ENCODE measurements at places on chromosomes 7 and 10.
A peak's percentile ranks its signal among the peaks of the same experiment; 100 is the strongest.

- DNase-seq = no peak
These were observed 101.6 kb downstream of the DYNC2I1 start for GRCh38 chr7:158957921-158958491.

DNA sequence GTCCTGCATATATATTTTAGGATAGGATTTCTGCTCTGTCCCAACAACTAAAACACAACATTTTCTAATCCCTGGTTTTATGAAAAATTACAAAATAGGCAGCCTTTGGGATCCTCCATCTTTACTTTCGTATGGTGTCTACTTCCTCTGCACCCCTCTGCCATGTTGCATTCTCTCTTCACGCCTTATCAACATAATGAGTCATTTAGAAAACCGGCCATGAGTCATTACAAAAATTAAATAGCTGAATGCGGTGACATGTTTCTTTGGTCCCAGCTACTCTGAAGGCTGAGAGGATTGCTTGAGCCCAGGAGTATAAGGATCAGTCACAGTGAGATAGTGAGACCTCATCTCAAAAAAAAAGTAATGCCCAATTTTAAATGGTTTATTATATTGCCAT lies 148.1 kb upstream of the CELF2 start:
- no peak for DNase-seq

- no peak for DNase-seq
These were observed 635.4 kb upstream of the PFKP start for GRCh38 chr10:2431961-2432360.

DNA sequence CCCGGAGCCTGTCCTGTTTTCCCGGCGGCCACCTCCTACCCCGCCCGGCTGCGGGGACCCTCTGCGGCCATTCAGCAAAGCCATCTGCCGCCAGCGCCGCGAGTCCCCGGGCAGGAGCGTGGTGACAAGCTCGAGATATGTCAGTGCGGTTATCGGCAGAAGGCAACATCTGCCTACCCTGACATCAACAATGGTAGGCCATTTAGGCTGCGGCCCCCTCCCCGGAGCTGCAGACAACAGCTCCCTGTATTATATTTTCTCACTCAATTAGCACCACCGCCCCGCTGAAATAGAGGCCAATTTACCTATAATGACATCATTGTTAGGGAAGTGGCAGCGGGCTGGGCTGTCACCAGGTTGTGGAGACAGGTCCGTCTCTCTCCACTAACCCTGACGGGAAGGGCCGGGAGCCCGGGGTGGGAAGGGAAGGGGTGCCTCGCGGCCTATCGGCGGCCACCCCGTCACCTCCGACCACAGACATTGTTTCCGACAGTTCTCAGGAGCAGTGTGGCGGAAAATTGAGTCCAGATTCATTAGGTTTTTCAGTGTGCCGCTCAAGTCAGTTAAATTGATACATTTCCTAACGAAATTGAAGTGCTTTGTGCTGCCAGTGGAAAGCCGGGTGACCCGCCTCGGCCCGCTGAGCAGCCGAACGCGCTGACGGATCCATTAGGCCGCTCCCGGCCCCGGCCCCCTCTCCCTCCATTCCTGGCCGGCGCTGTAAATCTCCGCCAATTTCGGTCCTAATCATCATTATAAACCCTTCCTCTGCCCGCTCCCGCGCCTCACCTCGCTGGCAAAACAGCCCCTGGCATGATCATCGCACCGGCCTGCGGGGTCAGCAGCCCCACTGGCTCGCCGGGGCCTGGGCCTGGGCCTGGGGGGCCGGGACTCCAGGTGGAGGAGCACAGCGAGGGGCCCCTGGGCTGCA lies 43.0 kb downstream of the UNCX start:
- DNase-seq = no peak

DNA sequence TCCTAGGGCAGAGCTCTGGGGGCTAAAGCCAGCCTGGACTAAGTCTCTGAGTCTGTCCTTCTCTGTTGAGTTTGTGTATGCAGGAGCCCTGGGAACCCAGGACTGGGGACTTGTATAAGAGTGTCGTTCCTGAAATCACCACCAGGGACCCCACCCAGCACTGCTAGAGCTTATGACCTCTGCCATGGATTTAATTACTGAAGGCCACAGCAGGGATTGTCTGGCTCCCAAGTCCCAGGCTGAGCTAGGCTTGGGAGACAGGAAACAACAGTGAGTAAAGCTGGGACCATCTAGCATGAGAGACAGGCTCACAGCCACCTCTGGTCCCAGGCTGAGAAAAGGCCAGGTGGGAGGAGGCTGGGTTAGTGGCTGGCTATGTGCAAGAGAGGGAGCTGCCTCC lies 1.4 kb upstream of the TSPAN15 start:
- DNase-seq = peak; percentile 54

DNA sequence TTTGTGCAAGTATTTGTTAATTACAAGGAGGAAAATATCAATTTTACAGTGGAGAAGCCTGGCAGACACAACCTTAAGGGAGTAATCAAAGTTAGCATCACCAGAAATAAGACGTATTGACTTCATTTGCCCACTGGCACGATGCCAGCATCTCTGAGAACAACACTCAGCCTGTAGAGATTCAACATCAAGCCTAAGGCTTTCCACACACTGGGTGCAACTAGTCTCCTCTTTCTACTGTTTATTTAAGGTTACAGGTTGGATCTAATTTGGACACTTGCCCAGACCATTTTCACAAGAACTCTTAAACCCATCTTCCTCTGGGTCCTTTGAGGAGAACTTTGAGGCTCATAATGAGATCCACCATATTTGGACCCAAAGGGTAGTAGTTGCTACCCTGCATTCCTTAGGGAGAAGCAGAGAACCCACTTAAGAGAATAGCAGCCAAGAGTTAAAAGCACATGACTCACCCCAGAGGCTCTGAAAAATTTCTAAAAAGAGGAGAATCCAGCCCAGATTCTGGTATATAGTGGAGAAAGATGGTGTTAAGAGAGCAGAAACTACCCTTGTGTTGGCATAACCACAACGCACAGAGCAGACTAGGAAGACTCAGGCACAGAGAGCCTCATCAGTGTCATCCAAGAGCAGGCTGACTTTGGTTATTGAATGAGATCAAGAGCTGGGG lies 97.3 kb downstream of the CCDC71L start:
- DNase-seq = no peak

DNA sequence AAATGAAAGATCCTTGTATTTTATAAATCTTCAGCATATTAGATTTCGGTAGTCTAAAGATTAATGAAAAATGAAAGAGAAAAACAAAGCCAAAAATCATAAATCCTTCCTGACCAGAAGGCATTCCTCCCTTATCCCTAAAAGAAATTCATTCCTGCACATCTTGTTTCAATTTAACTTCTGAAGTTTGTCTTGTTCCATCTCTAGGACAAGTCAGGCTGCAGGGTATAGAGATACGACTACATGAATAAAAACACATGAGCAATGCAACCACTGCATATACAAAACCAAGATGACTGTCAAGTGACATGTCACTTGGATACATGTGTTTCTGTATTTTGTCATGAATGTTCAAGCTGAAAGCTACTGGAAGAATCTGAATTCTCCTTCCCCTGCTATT lies 214.9 kb downstream of the JAZF1 start:
- DNase-seq = no peak

- DNase-seq = no peak
These were observed 219.0 kb upstream of the NRG3 start for GRCh38 chr10:81655986-81656385.

DNA sequence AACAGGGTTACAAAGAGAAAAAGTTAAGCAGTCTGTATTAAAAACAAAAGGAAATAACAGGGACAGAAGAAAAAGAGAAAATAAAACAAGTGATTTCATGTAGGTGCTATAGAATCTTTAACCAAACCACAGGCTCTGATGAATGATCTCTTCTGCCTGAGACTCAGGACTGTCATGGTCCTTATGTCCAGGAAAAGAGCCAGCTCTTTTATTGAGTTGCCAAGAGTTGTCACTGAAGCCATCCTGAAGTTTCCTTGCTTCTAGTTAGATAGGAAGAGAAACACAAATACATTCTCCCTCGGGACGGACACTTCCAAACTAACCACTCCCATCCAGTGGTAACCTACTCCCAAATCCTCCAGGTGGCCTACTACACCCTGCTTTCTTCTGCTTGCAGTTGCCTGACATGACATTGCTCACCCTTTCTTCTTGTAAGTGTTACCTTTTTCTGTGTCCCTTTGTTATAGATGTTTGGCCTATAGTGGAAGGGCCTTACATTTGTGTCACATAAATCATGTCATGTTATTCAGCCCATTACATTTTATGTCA lies 346.7 kb downstream of the NRG3 start:
- DNase-seq = no peak

DNA sequence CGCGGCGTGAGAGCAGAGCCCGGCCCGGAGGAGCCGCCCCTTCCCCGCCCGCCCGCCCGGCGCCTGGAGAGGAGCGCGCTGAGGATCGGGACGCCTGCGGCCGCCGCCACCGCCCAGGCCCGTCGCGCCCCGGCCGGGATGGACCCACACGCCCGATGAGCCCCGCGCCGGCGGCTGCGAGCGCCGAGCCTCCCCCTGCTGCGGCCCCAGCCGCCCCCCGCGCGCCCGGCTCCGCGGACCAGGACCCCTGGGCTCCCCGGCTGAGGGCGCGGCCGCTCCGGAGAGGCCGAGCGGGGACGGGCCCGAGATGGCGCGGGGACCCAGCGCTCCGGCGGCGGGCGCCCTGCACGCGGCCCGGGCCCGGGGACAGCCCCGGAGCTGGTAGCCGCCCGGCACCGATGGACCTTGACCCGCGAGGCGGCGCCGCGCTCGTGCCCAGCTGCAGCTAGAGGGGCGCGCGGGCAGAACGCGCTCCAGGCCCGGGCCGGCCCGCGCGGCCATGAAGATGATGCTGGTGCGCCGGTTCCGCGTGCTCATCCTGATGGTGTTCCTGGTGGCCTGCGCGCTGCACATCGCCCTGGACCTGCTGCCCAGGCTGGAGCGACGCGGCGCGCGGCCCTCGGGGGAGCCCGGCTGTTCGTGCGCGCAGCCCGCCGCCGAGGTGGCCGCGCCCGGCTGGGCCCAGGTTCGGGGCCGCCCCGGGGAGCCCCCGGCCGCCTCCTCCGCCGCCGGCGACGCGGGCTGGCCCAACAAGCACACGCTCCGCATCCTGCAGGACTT lies 520 bp downstream of the FAM20C start:
- DNase-seq = no peak

GRCh38 chr10:137606-138005 lies 2.4 kb downstream of the ZMYND11 start:
- DNase-seq = no peak

- no peak for DNase-seq
These were observed 125.4 kb downstream of the PFKFB3 start for GRCh38 chr10:6327961-6328698.

Data from iPS DF 6.9 (cell line).